ENCODE measurements at places on chromosomes 16 and 17.

GRCh38 chr17:76234354-76234679 lies 6.0 kb downstream of the RNF157 start:
- no peak for DNase-seq

GRCh38 chr17:40615068-40615840 lies 32.4 kb downstream of the SMARCE1 start:
- peak; percentile 90 for DNase-seq

DNA sequence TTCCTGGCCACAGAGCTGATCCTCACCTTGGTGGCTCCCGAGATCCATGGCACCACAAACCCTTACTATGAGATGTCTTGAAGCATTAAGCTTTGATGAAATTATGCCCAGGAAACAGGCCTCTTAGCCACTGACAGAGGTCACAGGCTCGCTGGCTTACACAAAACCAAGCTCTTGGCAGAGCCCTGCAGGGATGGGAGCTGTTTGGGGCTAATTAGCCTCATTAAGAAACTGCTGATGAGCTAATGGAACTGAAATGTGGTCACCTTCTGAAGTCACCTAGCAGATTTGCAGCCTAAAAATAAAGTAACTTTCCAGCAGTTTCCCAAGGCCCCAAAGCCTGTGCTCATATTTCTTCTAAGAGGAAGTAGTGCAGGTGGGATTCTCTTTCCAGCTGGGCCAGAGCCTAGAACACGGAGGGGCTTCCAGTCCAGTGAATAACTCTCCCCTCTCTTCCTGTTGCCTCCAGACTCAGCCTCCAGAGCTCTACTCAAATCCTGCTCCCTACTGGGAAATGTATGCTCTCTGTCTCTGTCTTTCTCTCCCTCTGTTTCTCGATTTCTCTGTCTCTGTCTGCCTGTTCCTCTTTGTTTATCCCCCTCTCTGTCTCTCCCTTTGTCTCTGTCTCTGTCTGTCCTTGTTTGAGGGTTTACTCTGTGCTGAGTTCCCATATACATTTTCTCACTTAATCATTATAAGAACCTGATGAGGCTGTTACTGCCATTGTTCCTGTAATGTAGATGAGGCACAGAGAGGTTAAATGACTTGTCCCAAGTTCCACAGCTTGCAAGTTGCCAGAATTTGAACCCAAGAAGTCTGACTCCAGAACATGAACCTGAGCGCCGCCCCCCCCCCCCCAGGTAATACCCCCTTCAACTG lies 338.9 kb downstream of the CA10 start:
- no peak for DNase-seq

GRCh38 chr17:38598536-38598935 lies 7.2 kb downstream of the SRCIN1 start:
- peak; percentile 99 for DNase-seq

DNA sequence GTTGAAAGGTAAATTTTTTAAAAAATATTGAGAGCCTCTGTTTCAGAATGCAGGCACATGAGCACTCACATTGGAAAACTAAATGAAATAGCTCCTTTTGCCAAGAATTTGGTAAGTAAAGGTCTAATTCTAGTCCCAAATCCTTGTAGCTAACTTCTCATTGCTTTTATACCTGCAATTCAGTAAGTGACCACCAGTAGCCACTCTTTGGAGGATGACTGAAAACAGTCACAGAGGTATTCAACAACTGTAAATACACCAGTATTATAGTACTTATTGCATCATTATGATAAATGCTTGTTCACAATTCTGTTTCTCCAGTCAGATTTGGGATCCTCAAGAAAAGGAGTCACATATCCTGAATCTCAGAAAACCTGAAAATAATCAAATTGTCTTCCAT lies 562.4 kb upstream of the CDH11 start:
- DNase-seq = no peak

DNA sequence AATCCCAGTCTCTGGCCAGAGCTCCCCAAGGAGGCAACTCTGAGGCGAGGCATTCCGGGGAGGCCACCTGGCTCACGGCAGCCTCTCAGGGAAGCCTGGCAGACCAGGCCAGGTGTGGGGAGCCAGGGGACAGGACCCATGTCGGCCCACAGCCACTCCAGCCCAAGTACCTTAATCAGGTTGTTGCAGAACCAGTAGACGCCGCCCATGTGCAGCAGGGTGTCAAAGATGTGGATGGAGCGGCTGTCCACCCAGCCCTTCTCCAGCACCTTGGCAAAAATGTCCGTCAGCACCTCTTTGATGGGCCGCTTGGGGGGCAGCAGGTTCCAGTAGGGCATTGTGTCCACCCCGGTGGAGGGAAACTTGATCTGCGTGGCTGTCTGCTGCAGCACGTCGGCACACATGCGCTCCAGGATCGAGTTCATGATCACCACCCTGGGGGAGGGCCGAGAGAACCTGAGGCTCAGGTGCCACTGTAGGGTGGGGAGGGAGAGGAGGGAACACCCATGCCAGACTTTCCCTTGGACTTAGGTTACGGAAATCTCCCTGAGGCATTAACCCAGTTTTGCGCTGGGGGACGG lies 7.8 kb downstream of the CSF3 start:
- DNase-seq = no peak

DNA sequence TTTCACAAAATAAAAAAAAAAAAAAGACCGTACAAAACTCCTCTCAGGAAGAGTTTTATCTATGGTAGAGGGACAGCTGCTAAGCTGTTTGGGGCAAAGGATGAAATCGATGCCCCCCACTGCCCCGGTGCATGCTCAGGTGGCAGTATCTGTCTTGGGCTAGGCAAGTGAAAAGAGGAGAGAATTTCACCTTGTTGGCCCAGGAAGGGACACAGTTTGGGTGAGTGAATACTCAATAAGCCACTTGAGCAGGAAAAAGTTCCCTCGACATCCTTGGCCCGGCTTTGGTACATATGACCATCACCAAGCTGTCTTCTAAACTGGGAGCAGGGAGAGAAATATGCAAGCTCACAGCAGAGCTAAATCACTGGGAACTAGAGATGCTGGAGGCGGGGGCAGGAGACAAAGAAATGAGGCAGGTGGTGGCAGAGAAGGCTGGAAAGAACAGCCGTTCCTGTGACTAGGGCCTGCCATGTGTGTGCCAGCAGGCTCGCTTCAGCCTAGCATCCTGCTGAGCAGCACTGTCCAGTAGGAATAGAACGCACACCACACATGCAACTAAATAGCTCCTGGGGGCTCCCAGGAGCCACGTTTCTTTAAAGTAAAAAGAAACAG lies 8.2 kb upstream of the EIF1 start:
- DNase-seq = no peak

DNA sequence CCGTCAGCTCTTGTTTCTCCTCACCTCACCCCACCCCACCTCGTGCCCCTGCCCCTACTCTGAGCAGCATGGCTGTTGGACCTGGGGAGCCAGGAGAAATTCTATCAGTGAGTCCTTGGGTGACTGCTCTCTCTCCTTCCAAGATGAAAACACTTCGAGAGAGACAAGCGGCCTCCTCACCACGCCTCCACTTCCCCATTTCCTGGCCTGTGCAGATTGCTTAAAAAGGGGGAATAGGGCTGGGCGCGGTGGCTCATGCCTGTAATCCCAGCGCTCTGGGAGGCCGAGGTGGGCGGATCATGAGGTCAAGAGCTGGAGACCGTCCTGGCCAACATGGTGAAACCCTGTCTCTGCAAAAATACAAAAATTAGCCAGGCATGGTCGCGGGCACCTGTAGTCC lies 9.5 kb downstream of the DLX4 start:
- DNase-seq = no peak

DNA sequence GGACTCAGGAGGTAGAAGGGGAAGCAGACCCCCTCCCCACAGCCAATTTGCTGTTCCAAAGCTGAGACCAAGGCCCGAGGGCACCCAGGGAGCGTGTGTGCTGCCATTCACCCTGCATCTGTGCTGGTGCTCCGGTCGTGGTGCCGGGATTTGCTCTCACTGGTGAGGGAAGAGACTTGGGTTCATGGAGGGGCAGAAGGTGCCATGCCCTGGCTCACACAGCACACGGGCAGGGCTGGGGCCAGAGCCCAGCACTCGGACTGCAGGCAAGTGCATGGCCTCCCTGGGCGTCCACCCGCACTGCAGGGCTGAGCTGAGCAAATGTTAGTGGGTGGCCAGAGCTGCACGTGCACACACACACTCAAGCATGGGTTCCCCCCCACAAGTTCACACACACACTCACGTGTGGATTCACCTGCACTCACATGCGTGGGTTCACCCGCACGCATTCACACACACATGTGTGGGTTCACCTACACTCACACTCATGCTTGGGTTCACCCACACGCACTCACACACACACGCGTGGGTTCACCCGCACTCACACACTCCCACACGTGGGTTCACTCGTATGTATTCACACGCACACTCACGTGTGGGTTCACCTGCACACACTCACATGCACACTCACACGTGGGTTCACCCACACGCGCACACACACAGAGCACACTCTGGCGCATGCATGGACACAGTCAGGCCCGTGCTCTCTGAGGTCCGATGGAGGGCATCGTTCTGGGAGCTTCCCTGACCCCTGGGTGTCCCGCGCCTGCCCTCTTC lies 57.0 kb upstream of the CBFA2T3 start:
- DNase-seq = no peak

Data from H9 (cell line).